LHCN-M2 (cell line): ENCODE measurements at places on chromosomes 6 and 20. TPM values are rescaled to one million over a fixed set of nuclear protein-coding genes. Genes with fewer than 3 reads are reported as not detected.

The HLA-DMA gene
- 1.9 and 4.0 TPM in 2 replicates for total RNA-seq

The ADAM33 gene
- total RNA-seq, result 0.11 and 0.13 TPM in 2 replicates

The ZKSCAN3 gene
- 4.1 and 4.9 TPM in 2 replicates for total RNA-seq

The CDH26 gene
- total RNA-seq, result 0.06 TPM in 1 of 2 replicates, not detected in the other

The F13A1 gene
- 7.6 and 15.0 TPM in 2 replicates for total RNA-seq

The HLA-DRB5 gene
- 0.11 and 0.13 TPM in 2 replicates for total RNA-seq

The RAET1L gene
- total RNA-seq, result not detected in 2 replicates

The MOXD1 gene
- total RNA-seq, result 22.6 and 27.6 TPM in 2 replicates

The MUC22 gene
- total RNA-seq, result not detected in 2 replicates

The TPX2 gene
- 188 and 191 TPM in 2 replicates for total RNA-seq

The SLC22A2 gene
- not detected in 2 replicates for total RNA-seq

The AGER gene
- total RNA-seq, result 0.45 and 0.80 TPM in 2 replicates

DNA sequence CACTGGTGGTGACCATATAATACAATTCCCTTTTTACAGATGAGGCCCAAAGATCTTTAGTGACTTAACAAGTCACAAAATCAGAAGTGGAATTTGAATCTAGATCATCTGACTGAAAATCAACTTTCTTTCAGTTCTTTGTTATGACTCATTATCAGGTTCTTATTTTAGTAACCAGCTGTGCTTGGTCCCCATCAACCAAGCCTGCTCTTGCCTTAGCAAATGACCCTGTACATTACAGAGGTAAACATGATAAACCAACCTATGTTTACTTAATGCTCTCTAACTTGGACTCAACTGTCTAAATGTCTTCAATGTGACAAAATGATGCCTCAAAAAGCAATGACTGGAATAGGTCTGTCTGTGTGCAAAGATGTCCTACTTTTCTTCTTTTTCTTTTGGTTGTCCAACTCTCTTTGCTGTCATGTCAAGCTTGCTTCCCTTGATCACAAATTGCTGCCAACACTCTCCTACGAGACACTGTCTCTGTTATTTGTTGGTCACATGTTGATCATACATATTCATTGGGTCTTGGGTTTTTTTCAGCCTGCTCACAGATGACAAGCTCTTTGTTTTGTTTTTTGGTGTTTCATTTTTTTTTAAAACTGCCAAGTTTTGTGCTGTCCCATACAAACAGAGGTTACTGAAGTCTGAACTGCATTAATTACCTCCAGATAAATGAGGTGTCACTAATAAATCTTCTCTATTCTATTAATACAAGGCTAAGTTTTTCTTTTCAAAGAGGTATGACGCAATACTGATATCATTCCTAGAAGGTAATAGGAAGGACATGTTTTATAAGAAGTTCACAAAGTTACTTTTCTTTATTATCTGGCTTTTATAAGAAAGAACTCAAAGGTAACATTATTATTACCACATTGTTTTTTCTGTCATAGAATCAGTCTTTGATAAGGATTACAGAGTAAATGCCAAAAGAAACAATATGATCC lies 62.2 kb upstream of the PLN start:
- peak; percentile 49 for DNase-seq

- DNase-seq, result no peak
Measured at GRCh38 chr20:46430921-46431712, 24.7 kb upstream of the ELMO2 start.

- DNase-seq, result no peak
Measured at GRCh38 chr6:119436583-119436982, 87.0 kb upstream of the MAN1A1 start.

- peak; percentile 88 for DNase-seq
Measured at GRCh38 chr6:28606424-28607391, 81.0 kb downstream of the GPX5 start.

GRCh38 chr6:104597541-104598050 lies 262.1 kb downstream of the HACE1 start:
- no peak for DNase-seq

GRCh38 chr20:44420497-44420896 lies 55.2 kb upstream of the TTPAL start:
- no peak for DNase-seq

- DNase-seq, result peak; percentile 78
Measured at GRCh38 chr20:36886859-36887751, 11.2 kb downstream of the TLDC2 start.

GRCh38 chr6:26252077-26252472 lies 112.9 kb upstream of the BTN3A2 start:
- DNase-seq, result no peak

- DNase-seq, result no peak
Measured at GRCh38 chr6:11495565-11496145, 41.9 kb upstream of the TMEM170B start.

DNA sequence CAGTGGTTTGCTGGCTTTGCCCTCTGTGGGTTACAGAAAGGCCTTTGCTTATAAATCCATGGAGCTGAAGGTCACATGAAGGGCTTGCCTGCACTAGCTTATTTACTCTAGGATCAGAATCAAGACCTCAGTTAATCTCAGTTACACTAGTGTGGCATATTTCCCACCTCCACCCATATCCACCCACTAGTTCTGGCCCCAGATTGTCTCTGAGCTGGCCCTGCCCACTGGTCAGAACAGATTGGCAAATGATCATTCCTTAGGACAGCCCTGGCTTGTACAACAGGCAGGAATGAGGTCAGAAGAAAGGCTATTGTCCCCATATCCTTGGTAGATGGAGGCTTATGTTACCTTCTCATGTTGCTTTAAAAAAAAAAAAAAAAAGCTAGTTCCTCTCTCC lies 33.3 kb upstream of the SASH1 start:
- DNase-seq, result no peak

- no peak for DNase-seq
Measured at GRCh38 chr20:5328268-5328667, 11.5 kb upstream of the PROKR2 start.

- no peak for DNase-seq
Measured at GRCh38 chr6:139846538-139847456, 472.3 kb upstream of the CITED2 start.
